ENCODE measurements at places on chromosomes 6 and 20.
A peak's percentile ranks its signal among the peaks of the same experiment; 100 is the strongest.

GRCh38 chr6:131851049-131851769 is 43.4 kb downstream of the ENPP1 start:
- H3K4me3 ChIP-seq: no peak overlapping the region
- DNase-seq: no peak
- no peak overlapping the region for H3K27ac ChIP-seq
- no peaks in the 10 kb centered on the region for H3K27me3 ChIP-seq
- H3K36me3 ChIP-seq: peaks cover 3% of the 10 kb centered on the region

DNA sequence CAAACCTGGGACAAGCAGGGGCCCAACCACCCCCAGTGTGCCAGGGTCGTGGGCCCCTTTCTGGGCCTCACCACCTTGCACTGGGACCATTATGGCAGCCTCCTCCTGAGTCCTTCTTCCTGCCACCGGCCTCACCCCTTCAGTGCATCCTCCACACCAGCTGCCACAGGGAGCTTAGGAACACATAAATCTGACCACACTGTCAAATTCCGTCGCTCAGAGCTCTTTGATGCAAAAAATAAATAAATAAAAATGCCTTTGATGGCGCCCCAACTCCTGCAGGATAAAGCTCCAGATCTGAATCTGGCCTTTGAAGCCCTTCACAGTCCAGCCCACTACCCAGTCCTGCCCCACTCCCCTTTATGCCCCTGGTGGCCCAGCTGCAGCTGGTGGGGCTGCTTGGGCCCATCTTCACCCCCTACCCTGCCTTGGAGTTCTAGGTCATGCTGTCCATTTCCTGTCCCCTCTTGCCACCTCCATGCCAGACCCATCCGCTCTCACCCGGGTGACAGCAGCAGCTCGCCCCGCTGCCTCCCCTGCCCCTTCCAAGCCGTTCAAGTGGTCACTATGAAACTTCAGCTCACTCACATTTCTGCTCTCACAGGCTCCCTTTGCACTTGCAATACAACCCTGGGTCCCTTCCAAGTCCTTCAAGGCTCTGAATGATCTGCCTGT is 16.0 kb downstream of the MYH7B start:
- no peak overlapping the region for H3K4me3 ChIP-seq
- DNase-seq: no peak
- no peak overlapping the region for H3K27ac ChIP-seq
- peaks cover 7% of the 10 kb centered on the region for H3K27me3 ChIP-seq

DNA sequence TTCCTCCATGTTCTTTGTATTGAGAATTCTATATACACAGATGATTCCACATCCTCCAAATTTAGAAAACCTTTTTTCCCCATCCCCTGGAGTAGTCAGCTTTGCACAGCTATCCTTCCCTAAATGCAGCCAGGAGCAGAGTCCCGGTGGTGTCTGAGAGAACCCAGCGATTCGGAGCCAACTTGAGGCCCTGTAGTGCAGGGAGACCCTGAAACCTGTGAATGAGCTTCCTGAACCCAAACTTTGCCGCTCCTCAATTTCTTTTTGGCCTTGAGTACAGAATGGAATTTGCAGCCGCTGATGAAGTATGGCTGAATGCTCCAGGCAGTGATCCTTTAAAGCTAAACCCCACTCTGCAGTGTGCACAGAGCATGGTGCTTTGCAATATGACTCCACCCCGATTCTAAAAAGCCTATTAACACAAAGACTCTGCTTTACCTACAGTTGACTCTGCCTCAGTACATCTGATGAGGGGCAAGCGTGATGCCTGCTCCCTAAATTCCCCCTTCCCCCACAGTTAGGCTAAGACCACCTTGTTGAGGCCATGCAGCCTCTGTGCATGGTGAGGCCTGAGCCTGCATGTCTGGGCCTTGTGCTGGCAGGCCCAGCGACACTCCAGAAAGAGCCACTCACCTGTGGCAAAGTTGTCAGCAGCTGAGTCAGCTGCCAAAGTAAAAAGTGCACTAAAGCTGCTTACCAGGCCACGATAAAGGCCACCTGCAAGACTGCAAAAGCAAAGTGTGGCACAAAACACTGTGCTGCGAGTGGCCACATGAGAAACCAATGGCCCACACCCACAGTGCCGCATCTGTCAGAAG is 82.1 kb downstream of the PLEKHG1 start:
- H3K4me1 ChIP-seq: no peaks in the 10 kb centered on the region
- no peaks in the 10 kb centered on the region for H3K27me3 ChIP-seq
- H3K27ac ChIP-seq: no peak overlapping the region
- no peak for DNase-seq

DNA sequence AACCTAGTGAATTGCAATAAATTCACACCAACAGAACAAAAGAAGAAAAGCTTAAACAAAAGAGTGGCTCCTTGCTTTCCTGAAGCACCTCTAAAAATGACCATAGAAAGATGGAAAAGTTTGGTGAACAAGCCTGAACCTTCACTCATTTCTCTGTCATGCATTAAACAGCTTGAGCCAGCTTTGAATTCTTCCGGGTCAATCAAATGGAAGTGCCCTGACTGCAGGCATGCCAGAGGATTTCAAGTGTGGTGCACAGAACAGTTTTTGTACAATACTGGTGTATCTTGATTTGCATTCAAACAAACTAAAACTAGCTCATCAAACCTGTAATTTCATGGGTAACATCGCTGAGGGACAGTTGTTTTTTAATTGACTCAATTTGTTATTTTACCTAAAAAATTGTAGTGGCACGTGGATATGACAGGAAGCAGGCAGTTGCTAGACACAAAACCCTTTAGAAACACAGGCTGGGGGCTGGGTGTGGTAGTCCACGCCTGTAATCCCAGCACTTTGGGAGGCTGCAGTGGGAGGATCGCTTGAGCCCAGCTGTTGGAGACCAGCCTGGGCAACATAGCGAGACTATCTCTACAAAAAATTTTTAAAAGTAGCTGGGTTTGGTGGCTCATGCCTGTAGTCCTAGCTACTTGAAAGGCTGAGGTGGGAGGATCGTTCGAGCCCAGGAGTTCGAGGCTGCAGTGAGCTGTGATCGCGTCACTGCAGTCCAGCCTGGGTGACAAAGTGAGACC is 9.1 kb downstream of the CASS4 start:
- no peak for DNase-seq
- H3K36me3 ChIP-seq: peaks cover 2% of the 10 kb centered on the region
- no peak overlapping the region for H3K4me3 ChIP-seq
- no peaks in the 10 kb centered on the region for H3K27me3 ChIP-seq
- peak overlapping the region; percentile 77 for H3K27ac ChIP-seq
- H3K4me1 ChIP-seq: peaks cover 35% of the 10 kb centered on the region

DNA sequence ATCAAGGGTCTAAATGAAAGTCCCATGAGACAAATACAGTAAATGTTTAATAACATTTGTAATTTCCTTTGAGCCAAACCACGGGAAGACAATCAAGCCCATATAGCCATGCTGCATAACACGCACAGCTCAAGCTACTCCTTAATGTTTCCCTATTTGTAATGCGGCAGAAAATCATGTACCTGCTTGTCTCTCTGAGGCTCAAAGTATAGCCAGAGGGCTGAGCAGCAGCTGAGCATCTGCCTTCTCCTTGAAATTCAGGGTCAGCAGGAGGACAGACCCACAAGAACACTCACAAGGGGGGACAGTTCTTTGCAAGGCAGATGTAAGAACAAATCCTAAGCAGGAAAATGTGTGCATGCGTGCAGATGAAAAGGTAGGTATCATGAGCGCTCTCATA is 45.8 kb upstream of the JARID2 start:
- no peak overlapping the region for H3K27ac ChIP-seq
- H3K27me3 ChIP-seq: no peaks in the 10 kb centered on the region
- no peaks in the 10 kb centered on the region for H3K36me3 ChIP-seq
- no peak overlapping the region for H3K4me3 ChIP-seq

- H3K27ac ChIP-seq: no peak overlapping the region
- no peaks in the 10 kb centered on the region for H3K27me3 ChIP-seq
- H3K4me3 ChIP-seq: no peak overlapping the region
- H3K36me3 ChIP-seq: peaks cover 70% of the 10 kb centered on the region
- peaks cover 2% of the 10 kb centered on the region for H3K4me1 ChIP-seq
Measured at GRCh38 chr20:45948261-45948733, 13.8 kb downstream of the PCIF1 start.

GRCh38 chr6:144637541-144637940 is 352.4 kb downstream of the UTRN start:
- no peaks in the 10 kb centered on the region for H3K4me1 ChIP-seq
- no peaks in the 10 kb centered on the region for H3K27me3 ChIP-seq
- no peak overlapping the region for H3K4me3 ChIP-seq
- DNase-seq: no peak
- no peak overlapping the region for H3K27ac ChIP-seq

DNA sequence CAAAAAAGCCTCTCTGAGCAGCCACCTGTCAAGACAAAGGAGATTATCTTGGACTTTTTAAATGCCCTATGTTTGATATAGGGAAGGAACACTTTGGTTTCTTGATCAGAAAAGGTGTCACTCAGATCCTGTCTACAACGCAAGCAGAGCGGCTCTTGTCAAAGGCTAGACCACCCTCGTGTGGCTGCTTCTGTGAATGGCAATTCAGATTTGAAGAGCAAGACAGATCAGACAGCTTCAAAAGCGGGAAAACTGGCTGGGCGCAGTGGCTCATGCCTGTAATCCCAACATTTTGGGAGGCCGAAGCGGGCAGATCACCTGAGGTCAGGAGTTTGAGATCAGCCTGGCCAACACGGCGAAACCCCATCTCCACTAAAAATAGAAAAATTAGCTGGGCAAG is 10.1 kb upstream of the NXT1 start:
- peaks cover 7% of the 10 kb centered on the region for H3K27me3 ChIP-seq
- no peaks in the 10 kb centered on the region for H3K4me1 ChIP-seq
- no peaks in the 10 kb centered on the region for H3K36me3 ChIP-seq

- H3K27me3 ChIP-seq: no peaks in the 10 kb centered on the region
- no peak for DNase-seq
- H3K4me1 ChIP-seq: no peaks in the 10 kb centered on the region
- H3K27ac ChIP-seq: no peak overlapping the region
- no peak overlapping the region for H3K4me3 ChIP-seq
Measured at GRCh38 chr6:122997541-122998150, 1.6 kb downstream of the CLVS2 start.

DNA sequence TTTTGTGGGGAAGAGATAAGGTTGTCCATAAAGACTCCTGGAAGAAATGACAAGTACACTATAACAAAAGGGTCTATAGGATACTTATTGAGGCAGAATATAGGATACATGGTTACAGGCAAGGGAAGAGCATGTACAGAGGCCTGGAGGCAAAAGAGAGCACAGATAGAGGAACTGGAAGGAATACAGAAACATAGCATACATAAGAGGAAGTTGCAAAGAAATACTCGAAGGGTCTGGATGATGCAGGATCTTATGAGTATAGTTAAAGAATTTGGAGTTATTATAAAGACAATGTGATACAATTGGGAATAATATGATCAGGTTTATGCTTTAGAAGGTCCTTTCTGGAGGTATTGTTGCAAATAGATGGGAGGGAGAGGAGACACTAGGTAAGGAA is 592.7 kb upstream of the POU3F2 start:
- no peaks in the 10 kb centered on the region for H3K36me3 ChIP-seq
- H3K4me1 ChIP-seq: no peaks in the 10 kb centered on the region
- no peak for DNase-seq
- no peaks in the 10 kb centered on the region for H3K27me3 ChIP-seq
- no peak overlapping the region for H3K27ac ChIP-seq

- H3K27ac ChIP-seq: no peak overlapping the region
- H3K4me1 ChIP-seq: peaks cover 11% of the 10 kb centered on the region
- H3K4me3 ChIP-seq: no peak overlapping the region
- no peak for DNase-seq
- H3K36me3 ChIP-seq: no peaks in the 10 kb centered on the region
Measured at GRCh38 chr6:24929242-24929641, 6.5 kb downstream of the RIPOR2 start.

DNA sequence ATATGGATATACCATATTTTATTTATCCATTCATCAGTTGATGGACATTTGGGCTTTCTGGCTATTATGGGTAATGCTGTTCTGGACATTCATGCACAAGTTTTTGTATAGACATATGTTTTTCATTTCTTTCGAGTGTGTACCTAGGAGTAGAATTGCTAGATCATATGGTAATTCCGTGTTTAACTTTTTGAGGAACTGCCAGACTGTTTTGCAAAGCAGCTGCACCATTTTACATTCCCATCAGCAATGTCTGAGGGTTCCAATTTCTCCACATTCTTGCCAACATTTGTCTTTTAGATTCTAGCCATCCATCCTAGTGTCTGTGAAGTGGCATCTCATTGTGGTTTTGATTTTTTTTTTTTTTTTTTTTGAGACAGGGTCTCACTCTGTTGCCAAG is 20.8 kb downstream of the SRC start:
- H3K27me3 ChIP-seq: no peaks in the 10 kb centered on the region
- H3K4me3 ChIP-seq: no peak overlapping the region
- DNase-seq: no peak
- H3K4me1 ChIP-seq: no peaks in the 10 kb centered on the region
- no peaks in the 10 kb centered on the region for H3K36me3 ChIP-seq

DNA sequence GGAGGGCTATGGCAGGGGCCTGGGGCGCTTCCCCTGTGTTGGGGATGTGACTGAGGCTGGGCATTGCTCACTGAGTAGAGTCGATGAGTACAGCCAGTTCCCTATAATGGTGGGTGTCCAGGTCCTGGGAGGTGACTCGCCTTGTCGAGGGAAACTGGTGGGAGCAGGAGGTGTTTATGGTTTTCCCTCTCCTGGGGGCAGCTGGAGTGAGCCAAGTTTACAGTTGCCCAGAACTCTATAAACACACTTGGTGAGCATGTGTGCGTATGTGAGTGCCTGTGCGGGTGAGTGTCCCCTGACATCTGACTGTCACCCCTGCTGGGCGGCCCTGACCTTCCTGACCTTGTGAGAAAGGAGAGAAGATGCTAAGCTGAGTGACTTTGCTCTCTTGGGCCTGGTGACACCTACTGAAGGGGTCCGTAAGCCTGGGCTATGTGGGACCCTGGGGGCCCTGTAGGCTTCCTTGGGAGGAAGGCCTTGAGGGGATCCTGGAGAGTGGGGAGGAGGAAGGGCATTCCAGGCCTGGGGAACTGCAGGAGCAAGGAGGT is 65.9 kb downstream of the VEGFA start:
- peaks cover 4% of the 10 kb centered on the region for H3K27me3 ChIP-seq
- H3K27ac ChIP-seq: no peak overlapping the region
- H3K4me3 ChIP-seq: no peak overlapping the region
- H3K36me3 ChIP-seq: no peaks in the 10 kb centered on the region
- peaks cover 17% of the 10 kb centered on the region for H3K4me1 ChIP-seq
- DNase-seq: peak; percentile 41

- H3K36me3 ChIP-seq: no peaks in the 10 kb centered on the region
- DNase-seq: no peak
- no peaks in the 10 kb centered on the region for H3K4me1 ChIP-seq
Measured at GRCh38 chr6:76633259-76633658, 560.8 kb upstream of the IMPG1 start.

GRCh38 chr6:135782546-135782945 is 69.0 kb upstream of the PDE7B start:
- no peak overlapping the region for H3K27ac ChIP-seq
- H3K27me3 ChIP-seq: no peaks in the 10 kb centered on the region
- DNase-seq: no peak
- H3K4me3 ChIP-seq: no peak overlapping the region

GRCh38 chr6:344816-345340 is 46.7 kb upstream of the IRF4 start:
- peak; percentile 92 for DNase-seq
- no peaks in the 10 kb centered on the region for H3K4me1 ChIP-seq
- no peak overlapping the region for H3K27ac ChIP-seq
- no peak overlapping the region for H3K4me3 ChIP-seq
- H3K36me3 ChIP-seq: no peaks in the 10 kb centered on the region

- H3K4me1 ChIP-seq: no peaks in the 10 kb centered on the region
- no peak overlapping the region for H3K4me3 ChIP-seq
- H3K27me3 ChIP-seq: no peaks in the 10 kb centered on the region
- peaks cover 8% of the 10 kb centered on the region for H3K36me3 ChIP-seq
Measured at GRCh38 chr20:2114990-2115681, 13.5 kb downstream of the STK35 start.
